Regular cardiac myocyte (primary cell): ENCODE measurements at places on chromosomes 6 and 20. TPM values are rescaled to one million over a fixed set of nuclear protein-coding genes. Genes with fewer than 3 reads are reported as not detected.

BYSL gene
- total RNA-seq = 7.9 and 19.0 TPM in 2 replicates

ENPP5 gene
- total RNA-seq = 0.19 and 5.6 TPM in 2 replicates

NDRG3 gene
- 16.5 and 16.6 TPM in 2 replicates for total RNA-seq

SNAP25 gene
- 0.77 and 2.8 TPM in 2 replicates for total RNA-seq

TUBE1 gene
- total RNA-seq = 17.8 and 33.3 TPM in 2 replicates

EYA2 gene
- 0.19 and 0.28 TPM in 2 replicates for total RNA-seq

LCA5 gene
- 4.4 and 7.9 TPM in 2 replicates for total RNA-seq

TUBB2B gene
- total RNA-seq = 0.85 and 6.9 TPM in 2 replicates

SERPINB1 gene
- total RNA-seq = 11.0 and 21.9 TPM in 2 replicates

NFATC2 gene
- total RNA-seq = under 0.01 and 0.19 TPM in 2 replicates

SLC22A3 gene
- total RNA-seq = 1.7 and 2.3 TPM in 2 replicates

NCOA7 gene
- 47.5 and 57.8 TPM in 2 replicates for total RNA-seq

SLC22A7 gene
- total RNA-seq = not detected in 2 replicates

COL21A1 gene
- total RNA-seq = 0.38 and 1.7 TPM in 2 replicates

OR2B6 gene
- not detected in 2 replicates for total RNA-seq

TMEM200A gene
- total RNA-seq = 124 and 232 TPM in 2 replicates

CCDC170 gene
- total RNA-seq = 0.19 and 0.56 TPM in 2 replicates

DYNLRB1 gene
- total RNA-seq = 28.6 and 29.0 TPM in 2 replicates

FAM209A gene
- under 0.01 TPM in 1 of 2 replicates, not detected in the other for total RNA-seq

ASIP gene
- not detected in 2 replicates for total RNA-seq

FAM162B gene
- total RNA-seq = 19.9 and 23.7 TPM in 2 replicates

ZSCAN23 gene
- 1.9 and 3.9 TPM in 2 replicates for total RNA-seq

QKI gene
- total RNA-seq = 127 and 133 TPM in 2 replicates

NFKBIE gene
- 4.0 and 6.8 TPM in 2 replicates for total RNA-seq

SULF2 gene
- 3.5 and 19.4 TPM in 2 replicates for total RNA-seq

GLP1R gene
- total RNA-seq = under 0.01 TPM in 1 of 2 replicates, not detected in the other

POU3F2 gene
- total RNA-seq = not detected in 2 replicates

NRN1 gene
- under 0.01 TPM in 2 replicates for total RNA-seq

RIPPLY2 gene
- not detected in 2 replicates for total RNA-seq

MYO6 gene
- 9.4 and 18.3 TPM in 2 replicates for total RNA-seq
